Amniotic stem cell (primary cell): ENCODE measurements at places on chromosomes 4 and X.

- no peak for DNase-seq
Measured at GRCh38 chr4:53321984-53322289, 43.9 kb downstream of the SCFD2 start.

DNA sequence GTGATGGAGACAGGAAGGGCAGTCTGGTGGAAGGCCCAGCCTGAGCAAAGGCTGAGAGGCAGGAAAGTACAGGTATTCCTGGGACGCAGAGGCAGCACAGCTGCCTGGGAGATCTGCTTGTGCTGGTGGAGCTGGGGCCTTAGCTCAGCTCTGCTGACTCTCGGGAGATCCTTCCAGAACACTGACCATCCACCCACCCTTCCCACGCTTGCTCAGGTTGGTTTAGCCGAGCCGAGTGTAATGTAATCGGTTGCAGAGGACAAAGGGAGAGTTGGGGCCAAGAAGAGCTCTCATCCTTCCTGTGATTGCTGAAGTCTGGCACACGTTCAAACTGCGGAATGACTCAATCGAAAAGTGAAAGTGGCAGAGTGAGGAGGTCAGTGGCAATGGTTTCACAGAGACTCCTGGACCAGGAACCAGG lies 43.1 kb upstream of the GPR78 start:
- no peak for DNase-seq

DNA sequence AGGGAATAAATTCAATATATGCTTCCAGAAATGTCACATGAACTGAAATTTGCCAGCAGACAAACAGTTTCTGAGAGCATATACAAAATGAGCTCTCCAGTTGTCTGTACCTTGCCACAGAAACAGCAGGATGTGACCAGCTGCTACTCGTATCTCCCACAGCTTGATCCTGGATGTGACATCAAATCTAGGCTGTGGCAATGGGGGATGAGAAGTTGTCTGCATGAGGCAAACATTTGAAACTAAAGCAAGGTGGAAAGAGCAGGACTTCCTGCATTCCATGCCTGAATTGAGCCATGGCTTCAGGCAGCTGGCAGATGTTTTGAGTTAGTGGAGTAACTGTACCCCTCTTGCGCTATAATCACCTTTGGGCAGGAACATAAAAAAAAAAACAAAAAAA lies 1724.0 kb downstream of the RPA4 start:
- no peak for DNase-seq

DNA sequence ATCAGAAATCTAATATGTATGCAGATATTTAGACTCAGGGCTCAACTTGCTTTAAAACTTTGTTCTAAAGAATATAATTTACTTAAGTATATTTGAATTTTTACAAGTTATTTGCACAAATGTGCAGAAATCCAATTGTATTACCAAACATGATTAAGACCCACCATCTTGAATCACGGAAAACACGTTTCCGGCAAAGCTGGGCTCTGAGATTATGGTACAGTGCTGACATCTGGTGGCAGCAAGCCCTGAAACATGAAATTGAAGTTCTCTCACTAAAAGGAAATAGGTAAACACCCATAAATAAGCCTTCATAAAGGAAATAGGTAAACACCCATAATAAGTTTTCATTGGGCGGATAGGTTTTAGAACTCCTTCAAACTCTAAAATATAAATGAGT lies 98.3 kb upstream of the MAOA start:
- peak; percentile 36 for DNase-seq

GRCh38 chr4:147733716-147734344 lies 1.9 kb downstream of the ARHGAP10 start:
- DNase-seq, result no peak

GRCh38 chrX:108892501-108892900 lies 156.1 kb upstream of the IRS4 start:
- no peak for DNase-seq

- DNase-seq, result no peak
Measured at GRCh38 chr4:99483636-99484035, 27.2 kb upstream of the C4orf17 start.

DNA sequence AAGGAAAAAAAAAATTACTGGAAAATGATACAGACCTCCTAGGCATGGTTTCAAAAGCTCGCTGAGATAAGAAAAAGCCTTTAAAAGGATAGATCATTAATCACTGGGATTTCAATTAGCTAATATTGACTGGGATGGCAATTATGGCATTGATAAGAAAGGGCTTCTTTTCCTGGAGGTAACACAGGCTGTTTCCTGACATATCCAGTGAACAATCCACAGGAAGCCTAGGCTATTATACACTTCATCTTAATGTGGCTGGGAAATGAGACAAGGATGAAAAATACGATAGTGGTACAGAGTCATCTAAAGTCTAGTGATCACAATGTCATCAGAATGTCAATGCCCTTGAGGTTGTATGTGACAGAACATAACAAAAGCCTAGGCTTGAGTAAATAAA lies 1579.3 kb downstream of the C4orf33 start:
- no peak for DNase-seq

- no peak for DNase-seq
Measured at GRCh38 chr4:102598762-102599374, 97.7 kb downstream of the NFKB1 start.

DNA sequence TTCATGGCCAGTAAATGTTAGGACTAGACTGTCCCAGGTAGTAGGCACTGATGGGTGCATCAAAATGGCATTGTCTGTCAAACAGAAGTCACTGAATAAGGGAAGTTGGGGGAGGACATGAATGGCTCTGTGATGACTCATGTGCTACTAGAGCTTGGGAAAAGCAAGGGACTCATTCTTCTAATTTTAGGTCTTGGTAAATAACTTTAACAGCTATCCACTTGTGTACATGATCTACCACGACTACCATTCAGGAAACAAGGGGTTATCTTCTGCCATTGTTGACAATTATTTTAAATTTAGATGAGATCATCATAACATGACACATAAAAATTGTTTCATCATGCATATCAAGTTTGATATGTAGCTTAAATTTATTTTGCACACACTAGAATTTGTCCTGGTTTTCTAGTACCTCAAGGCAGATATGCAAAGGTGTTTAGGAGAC lies 6.3 kb downstream of the AREG start:
- no peak for DNase-seq

GRCh38 chrX:72545990-72546389 lies 26.7 kb downstream of the HDAC8 start:
- DNase-seq, result no peak

DNA sequence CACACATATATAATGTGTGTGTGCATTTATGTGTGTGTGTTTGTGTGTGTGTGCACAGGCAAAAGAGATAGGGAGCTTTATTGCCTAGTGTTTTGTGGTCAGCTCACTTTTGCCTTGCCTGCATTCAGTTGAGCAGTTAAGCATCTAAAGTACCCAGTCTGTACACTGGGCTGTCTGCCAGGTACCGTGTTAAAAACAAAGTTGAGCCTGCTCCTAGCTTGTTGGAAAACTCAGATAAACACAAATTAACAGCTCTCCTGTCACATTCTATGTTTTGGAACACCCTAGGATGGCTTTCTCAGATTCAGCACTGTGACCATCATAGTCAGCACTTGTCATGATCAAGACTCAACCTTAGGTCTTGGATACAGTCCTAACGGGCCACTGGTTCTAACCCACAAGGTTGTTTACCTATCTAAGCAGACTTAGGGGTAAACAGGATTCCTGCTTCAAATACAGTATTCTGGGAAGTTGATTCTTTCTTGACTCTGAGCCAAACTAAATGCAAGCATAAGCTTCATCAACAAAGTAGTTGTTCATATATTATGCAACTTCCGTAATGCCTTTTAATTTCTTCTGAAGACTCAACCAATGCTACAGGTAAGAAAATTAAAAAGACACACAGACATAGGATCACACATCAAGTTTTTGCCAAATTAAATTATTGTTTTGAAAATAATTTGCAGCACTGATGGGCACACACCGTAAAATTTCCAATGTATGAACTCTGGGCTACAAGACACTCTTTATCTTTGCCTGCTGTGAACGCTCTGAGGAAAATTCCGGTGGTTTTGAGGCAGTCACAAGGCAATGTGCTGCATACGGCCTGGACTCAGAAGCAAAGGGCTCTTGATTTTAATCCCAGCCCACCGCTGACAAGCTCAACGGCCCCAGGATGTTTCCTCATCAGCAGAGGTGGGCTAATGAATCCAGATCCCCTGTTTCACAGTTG lies 11.3 kb upstream of the CD99 start:
- DNase-seq, result no peak
